ENCODE measurements at places on chromosomes 7 and 10.

DNA sequence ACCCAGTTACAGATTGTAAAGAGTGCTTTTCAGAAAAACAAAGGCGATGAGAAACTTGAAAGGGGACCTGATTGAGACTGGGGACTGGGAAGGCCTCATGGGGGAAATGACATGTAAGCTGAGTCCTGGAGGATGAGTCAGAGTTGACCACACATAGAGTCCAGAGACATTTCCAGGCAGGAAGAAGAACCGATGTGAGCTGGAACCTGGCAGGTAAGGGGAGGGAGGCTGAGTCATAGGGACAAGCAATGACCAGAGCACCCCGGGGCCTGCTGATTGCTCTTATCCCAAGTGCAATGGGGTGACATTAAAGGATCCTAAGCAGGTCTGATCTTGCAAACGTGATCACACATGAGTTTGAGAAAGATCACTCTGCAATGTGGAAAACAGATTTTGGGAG is 11.7 kb downstream of the TLL2 start:
- no peak for DNase-seq

GRCh38 chr10:72292223-72292691 is 18.5 kb downstream of the DDIT4 start:
- DNase-seq, result no peak

DNA sequence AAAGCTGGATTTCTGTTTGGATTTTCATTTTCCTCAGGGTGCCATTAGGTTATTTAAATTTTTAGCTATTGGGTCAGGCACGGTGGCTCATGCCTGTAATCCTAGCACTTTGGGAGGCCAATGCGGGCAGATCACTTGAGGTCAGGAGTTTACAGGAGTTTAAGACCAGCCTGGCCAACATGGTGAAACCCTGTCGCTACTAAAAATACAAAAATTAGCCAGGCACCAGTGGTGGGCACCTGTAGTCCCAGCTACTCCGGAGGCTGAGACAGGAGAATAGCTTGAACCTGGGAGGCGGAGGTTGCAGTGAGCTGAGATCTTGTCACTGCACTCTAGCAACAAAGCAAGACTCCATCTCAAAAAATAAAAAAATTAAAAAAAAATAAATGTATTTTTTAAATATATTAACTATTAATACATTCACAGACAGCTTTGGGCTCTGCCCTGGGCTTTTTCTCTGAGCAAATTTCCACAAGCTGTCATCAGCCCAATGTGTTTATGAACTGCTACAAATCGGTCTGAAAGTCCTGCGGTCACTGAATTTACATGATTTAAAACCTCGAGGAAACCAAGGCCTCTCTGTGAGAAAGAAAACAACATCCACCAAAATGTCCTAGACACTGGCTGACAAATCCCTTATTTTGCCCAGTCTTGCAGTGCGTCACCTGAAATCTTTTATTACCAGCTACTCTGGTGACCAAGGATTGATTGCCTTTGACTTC is 19.2 kb upstream of the PLEKHS1 start:
- DNase-seq, result no peak

GRCh38 chr10:23379686-23380085 is 35.1 kb upstream of the C10orf67 start:
- no peak for DNase-seq

DNA sequence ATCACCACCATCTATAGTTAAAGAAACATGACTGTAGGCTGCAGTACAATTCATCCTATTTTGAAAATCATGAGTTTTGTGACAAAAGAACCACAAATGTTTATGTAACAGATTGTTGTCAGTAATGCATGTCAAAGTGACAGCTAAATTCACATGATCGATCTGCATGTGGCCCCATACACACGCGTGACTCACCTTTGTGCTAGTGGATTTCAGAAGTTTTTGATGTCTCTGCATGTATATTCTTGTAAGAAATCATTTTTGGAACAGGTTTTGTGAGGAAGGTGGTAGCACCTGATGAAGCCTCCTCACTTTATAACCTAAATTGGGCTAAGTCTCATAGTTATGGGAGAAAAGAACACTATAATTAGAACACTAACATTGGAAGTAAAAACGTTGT is 17.1 kb downstream of the RNF32 start:
- DNase-seq, result no peak

DNA sequence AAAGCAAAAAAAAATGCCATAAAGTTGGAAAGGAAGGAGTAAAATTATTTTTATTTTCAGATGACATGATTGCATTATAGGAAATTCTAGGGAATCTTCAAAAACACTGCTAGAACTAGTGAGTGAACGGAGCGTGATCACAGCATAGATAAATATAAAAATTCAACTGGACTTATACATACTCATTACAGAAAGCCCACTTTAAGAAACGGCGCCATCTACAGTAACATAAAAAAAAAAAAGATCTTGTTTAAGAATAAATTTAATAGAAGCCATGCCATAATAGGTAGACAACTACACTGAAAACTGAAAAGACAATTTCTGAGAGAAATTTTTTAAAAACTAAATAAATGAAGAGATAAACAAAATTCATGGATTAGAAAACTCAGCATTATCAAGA is 623.1 kb upstream of the MGMT start:
- no peak for DNase-seq

DNA sequence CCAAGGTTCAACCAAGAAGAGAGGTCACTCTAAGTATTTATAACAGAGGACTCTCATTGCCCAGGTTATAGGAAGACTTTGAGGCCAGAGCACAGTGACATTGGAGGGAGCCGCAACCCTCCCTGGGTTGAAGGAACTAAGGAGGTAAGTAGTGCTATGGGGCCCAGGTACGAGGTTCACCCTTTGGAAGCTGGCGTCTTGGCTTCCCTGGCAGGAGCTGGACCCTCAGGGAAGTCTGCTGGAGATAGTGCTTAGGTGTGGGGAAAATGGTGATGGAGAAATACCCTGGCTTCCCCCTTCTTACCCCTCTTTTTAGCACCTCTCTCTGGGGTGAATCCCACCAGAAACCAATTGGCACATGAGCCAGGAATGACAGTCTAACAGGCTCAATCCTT is 317.9 kb upstream of the ZNF32 start:
- no peak for DNase-seq

DNA sequence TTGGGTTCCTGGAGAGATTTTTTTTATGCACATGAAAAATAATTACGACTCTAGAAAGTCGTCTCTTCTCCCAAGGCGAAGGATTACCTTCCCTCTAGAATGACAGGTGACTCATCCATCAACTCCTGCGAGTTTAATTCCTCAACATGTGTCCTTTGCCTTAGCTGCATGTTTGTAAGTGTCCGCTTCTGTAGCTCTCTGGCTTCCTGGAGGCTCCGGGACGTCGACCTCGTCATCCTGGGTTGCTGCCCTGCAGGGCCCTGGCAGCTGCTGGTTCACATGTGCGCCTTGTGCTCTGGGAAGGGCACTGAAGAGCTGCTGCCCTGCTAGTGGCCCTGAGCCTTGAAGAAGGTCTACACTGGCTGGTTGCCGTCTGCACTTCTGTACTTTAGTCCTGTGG is 210.2 kb downstream of the MLLT10 start:
- DNase-seq, result no peak

DNA sequence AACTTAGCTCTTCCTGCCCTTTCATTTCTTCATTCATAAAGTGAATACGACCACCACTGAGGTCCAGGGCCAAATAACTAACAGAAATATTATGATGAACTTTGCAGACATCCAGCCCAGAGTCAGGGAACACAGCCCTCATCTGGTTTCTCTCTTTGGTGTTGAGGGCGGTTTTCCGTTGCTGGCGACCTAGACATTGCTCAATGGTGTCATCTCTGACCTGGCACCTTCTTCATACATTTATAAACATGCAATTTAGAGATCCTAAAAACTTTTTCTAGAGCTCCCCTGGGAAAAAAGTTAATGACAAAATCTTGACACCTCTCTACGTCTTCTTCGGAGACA is 324 bp upstream of the TET1 start:
- no peak for DNase-seq

DNA sequence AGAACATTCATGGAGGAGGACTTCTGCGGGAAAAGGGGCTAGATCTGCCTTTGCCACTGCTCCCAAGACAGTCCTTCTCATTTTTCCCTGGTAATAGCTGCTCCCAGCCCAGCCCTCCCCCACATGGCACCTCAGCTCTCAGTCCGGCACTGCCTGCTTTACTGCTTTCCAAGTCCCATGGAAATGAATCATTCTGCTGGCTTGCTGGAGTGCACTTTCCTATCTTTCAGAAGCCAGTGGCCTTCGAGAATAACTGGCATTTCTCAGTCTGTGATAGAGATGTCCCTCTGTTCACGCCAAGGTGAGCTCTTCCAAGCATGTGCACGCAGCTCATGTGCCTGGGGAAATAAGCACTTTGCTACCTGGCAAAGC is 61.4 kb downstream of the SYPL1 start:
- DNase-seq, result no peak

- no peak for DNase-seq
These were observed 207.5 kb downstream of the BBS9 start for GRCh38 chr7:33336820-33337219.

GRCh38 chr10:118032564-118032963 is 14.2 kb downstream of the RAB11FIP2 start:
- DNase-seq, result no peak

- DNase-seq, result no peak
These were observed 6.9 kb upstream of the MRPS24 start for GRCh38 chr7:43876241-43876640.

GRCh38 chr10:44591911-44592310 is 207.0 kb upstream of the CXCL12 start:
- no peak for DNase-seq

DNA sequence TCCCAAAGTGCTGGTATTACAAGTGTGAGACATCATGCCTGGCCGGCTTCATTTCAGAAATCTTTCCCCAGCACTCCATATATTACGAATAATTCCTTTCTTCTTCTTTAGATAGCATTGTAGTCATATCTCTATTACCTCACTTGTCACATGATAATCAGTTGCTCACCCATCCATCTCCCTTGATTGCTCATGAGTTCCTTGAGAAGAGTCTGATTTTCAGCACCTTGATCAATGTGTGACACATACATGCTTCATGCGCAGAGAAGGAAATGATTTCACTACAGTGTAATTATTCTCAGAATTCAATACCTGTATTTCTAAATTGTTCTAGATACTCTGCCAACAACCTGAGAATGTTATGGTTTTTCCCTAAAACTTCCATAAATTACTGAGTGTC is 26.7 kb upstream of the GGCT start:
- DNase-seq, result no peak

- no peak for DNase-seq
These were observed 16.8 kb downstream of the OSBPL3 start for GRCh38 chr7:24963218-24963617.

GRCh38 chr7:49980465-49980864 is 112.6 kb downstream of the ZPBP start:
- no peak for DNase-seq

DNA sequence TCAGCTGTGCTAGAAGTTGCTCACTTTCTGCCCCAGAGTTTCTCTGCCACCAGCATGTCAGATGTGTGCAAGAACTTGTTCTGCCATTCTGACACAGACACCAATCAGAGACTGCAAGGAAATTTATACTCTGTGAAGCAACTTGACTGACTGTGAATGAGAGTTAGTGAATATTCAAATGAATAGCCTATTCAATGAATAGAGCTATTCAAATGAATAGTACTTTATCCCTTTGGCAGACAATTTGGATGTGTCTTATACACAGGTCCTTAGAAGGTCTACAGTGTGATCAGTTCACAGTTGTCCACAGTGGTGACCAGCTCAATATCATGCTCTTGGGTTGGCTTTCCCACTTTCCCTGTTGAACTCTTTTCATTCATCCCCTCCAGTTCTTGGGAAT is 138.1 kb downstream of the MACC1 start:
- DNase-seq, result no peak

- peak; percentile 1 for DNase-seq
These were observed 26.0 kb upstream of the GJD4 start for GRCh38 chr10:35579116-35579515.

DNA sequence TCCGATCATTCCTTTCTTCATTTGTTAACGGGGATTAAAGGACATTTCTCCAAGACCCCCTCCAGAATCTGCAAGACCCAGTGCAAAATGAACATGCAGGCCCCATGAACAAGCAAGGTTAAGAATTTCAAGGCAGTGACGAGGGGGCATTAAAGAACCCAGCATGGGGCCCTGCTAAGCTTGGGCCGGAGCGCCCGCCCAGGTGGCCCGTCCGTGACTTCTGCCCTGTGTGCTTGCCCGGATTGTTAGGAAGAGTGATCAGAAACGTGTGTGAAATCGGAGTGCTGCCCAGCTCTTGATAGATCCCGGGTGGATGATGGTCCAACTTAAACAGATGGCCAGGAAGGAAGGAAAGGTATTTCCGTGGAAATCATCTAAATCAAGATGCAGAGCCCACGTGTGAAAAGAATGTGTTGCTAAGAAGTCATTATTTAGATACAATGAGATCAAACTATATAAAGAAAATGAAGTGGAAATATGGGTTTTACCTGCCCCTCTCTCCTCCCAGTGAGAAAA is 213.6 kb downstream of the KLF6 start:
- no peak for DNase-seq

DNA sequence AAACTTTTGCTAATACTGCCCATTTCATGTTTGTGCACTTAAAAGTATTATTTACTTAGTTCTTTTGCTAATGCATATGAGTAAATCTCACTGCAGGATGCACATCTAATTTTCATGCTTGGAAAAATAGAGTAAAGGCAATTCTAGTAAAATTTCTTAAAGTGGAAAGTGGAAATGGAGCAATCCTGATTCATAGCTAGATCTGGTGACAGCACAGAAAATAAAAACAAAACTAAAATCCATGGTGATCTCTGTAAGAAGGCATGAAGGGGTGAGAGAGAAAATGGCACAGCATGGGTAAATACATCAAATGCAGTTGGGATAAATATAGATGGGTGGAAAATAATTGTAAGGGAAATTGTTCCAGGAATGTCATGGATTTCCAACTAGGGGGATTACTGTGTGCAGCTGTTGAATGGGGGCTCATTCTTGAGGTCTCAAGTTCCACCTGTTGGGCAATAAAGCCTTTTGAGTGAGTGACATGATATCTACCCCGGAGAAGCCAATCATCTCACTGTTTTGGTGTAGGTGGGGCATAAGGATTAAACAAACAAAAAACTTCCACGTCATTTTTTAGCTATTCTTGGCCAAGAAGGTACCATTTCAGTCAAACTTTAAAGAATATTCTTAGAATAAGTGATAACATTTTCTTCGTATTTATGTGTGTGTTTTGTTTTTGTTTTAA is 1.7 kb upstream of the MCU start:
- DNase-seq, result no peak

Data from Caco-2 (cell line).